ENCODE measurements at places on chromosomes 16 and 17.

DNA sequence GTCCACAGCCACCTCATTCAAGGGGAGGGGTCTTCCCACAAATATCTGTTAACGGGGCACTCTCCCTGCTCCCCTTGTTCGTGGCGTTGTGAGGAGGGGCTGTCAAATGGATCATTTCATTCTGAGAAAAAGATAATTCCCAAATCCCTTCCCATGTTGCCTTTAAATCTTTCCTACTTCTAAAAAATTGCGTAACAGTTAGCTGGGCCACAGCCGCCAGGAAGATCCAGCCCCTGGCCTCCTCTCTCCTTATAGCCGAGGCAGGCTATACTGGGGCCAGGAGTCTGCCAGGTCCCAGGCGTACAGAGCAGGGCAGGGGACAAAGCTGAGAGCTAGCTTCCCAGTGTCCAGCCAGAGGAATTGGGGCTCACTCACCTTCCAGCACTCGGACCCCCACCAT, 430 bp downstream of the C16orf89 start:
- no peak for DNase-seq

- DNase-seq = no peak
Observed at GRCh38 chr17:75250009-75250471, 11.4 kb downstream of the GGA3 start.

- DNase-seq = no peak
Observed at GRCh38 chr16:19112099-19112407, 1.7 kb upstream of the ITPRIPL2 start.

- DNase-seq = no peak
Observed at GRCh38 chr17:78416791-78417530, 38.5 kb downstream of the PGS1 start.

GRCh38 chr17:57442914-57443571, 186.7 kb downstream of the MSI2 start:
- DNase-seq = peak; percentile 20

- DNase-seq = no peak
Observed at GRCh38 chr16:72493716-72494415, 321.9 kb upstream of the PMFBP1 start.

DNA sequence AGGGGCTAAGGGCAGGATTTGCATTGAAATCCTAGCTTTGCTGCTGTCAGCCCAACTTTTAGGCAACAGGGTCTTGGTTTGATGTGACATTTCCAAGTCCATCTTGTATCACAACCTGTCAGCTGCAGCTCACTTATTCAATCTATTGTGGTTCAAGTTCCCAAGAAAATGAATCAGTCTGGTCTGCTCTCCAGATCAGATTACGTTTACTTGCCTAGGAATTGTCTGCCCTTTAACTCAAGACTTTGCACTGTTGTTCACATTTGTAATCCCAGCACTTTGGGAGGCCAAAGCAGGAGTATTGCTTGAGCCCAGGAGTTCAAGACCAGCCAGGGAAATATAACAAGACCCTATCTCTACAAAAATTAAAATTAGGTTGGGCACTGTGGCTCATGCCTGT, 10.0 kb downstream of the STX4 start:
- no peak for DNase-seq

Data from NCI-H1694 (cell line).